Stimulated activated CD4-positive, alpha-beta T cell treated with anti-CD3 and anti-CD28 coated beads, Interleukin-1b, Interleukin-23, amount 100 ng/mL, for 1 hour (primary cell): ENCODE measurements at places on chromosomes 2 and 18.

- DNase-seq: no peak
Measured at GRCh38 chr2:221267773-221268425, 304.2 kb downstream of the EPHA4 start.

DNA sequence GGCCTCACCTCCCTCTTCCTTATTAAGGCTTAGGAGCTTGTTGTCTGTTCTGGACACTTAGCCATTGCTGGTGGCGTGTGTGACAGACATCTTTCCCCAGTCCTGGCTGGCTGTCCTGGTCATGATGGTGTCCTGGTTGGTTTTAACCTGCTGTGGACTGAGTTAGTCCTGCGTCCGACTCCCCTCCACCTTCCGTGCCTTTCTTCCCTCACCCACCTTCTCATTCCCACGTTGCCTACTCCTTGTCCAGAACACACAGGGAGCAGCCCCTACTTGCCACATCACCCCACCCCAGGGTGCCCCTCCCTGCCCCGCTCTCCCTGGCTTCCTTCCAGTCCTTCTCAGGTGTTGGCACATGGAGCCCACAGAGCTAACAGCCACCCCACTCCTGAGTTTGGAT lies 9.5 kb downstream of the ANO7 start:
- DNase-seq: no peak

GRCh38 chr2:172564376-172564775 lies 8.5 kb downstream of the PDK1 start:
- DNase-seq: no peak

- DNase-seq: no peak
Measured at GRCh38 chr2:66306483-66306882, 128.4 kb upstream of the MEIS1 start.

DNA sequence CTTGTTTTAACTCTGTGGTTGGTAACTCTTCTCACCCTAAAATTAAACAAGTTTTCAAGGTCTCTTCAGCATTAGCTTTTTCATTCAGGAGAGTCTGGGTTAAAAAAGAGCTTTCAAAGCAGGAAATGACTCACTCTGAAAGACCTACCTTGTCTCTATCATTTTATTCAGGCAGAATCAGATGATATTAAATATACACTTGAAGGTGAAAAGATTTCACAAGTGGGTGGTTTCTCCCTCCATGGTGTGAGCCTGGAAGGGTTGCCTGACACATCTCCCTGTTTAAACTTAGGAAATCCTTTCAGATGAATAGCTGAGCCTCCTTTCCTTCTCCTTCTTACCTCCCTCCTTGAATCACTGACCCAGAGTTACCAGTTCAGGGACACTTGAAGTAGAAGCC lies 1402.0 kb upstream of the PIK3C3 start:
- DNase-seq: no peak

DNA sequence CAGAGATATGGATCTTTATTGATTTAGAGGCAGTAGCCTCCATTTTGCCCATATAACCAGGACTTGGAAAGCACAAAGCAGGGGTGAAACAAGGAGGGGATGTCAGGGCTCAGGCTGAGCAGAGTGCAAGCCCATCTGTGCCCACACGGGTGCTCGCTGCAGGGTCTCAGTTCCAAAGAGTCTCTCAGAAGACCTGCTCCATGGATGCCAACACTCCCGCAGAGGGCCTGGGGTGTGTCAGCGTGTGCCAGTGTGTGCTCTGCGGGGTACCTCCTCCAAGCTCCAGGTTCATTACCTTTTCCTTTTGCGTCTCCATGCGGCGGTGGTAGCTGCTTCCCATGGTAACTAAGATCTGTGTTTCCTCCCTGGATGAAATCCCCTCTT lies 107.5 kb downstream of the EIPR1 start:
- no peak for DNase-seq

GRCh38 chr2:67108231-67108630 lies 288.9 kb upstream of the ETAA1 start:
- DNase-seq: no peak

GRCh38 chr2:226338825-226339224 lies 460.8 kb downstream of the IRS1 start:
- no peak for DNase-seq
